ENCODE measurements at places on chromosomes 7 and 10.

DNA sequence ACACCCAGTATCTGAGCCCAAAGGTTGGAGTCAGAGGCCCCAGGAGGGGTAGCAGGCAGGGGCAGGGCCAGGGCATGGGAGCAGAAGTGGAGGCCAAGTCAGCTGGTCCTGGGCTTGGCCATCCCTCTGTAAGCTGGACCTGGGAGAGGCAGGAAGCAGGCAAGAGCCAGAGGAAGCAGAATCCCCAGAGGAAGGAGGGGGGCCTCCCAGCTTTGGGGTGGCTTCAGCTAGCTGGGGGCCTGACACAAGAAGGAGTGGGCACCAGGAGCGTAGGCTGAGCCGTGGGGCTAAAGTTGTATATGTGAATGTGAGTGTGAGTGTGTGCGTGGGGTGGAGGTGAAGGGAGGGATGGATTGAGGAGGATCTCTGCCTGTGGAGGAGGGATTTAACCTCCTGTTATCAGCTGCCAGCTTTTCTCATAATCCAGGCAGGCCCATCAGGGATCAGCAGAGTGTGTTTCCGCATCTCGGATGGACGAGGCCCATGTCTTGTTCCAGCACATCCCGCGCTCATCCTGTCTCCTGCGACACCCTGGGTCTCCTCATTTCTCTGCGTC, 54.0 kb downstream of the NEURL1 start:
- no peak for DNase-seq

- peak; percentile 82 for DNase-seq
Observed at GRCh38 chr10:33005322-33006301, 47.6 kb upstream of the ITGB1 start.

- no peak for DNase-seq
Observed at GRCh38 chr7:120056227-120056626, 216.7 kb upstream of the KCND2 start.

- no peak for DNase-seq
Observed at GRCh38 chr10:110156046-110156445, 51.4 kb upstream of the MXI1 start.

DNA sequence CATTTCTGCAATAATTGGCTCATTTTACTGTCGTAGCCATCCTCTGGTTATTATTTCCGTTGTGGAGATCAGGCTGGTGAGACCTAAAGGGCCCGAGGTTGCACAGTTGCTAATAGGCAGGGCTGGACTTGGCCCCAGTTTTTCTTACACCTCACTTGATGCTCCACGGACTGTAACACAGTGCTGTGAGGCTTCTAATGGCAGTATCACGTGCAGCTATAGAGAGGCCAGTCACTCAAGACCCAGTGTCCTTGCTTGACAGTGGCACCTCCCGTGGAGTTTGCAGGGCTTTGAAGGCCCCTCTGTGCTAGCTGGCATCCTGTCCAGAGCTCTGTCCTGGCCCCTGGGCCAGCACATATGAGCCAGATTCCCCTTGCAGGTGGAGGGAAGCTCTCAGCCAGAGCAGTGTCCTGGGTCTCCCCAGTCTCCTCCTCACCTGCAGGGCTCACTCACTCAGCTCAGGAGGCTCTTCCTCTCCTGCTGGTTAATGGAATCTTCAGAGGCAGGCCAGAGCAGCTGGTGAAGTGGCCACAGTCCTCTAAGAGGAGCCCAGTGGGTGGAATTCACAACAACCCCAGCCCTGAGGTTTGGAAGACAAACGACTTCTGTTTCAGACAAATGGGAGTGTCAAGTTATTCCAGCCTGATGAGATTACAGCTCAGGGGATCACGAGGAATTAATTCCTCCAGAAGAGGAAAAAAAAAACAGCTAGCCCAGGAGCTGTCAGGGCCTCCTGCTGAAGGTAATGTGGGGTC, 114.2 kb upstream of the FAM180A start:
- no peak for DNase-seq

GRCh38 chr7:107968449-107968848, 34.5 kb downstream of the LAMB1 start:
- DNase-seq: no peak

DNA sequence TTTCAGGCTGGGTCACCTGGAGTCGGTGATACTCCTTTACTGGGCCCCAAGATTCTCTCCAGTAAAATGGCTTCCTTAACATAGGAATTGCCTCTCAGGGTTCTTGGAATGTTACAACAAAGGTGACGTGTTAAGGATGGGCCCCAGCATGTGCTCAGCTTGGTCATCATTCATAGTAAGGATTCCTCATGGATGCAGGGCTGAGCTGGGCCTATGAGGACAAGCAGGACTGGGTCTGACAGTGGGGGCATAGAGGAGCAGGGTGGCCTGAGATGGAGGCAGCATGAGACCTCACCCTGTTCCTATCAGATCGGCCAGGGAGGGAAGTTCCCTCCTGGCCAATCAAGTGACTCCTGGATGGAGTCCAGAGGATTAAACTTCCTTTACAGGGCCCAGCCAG, 12.8 kb upstream of the MBL2 start:
- no peak for DNase-seq

DNA sequence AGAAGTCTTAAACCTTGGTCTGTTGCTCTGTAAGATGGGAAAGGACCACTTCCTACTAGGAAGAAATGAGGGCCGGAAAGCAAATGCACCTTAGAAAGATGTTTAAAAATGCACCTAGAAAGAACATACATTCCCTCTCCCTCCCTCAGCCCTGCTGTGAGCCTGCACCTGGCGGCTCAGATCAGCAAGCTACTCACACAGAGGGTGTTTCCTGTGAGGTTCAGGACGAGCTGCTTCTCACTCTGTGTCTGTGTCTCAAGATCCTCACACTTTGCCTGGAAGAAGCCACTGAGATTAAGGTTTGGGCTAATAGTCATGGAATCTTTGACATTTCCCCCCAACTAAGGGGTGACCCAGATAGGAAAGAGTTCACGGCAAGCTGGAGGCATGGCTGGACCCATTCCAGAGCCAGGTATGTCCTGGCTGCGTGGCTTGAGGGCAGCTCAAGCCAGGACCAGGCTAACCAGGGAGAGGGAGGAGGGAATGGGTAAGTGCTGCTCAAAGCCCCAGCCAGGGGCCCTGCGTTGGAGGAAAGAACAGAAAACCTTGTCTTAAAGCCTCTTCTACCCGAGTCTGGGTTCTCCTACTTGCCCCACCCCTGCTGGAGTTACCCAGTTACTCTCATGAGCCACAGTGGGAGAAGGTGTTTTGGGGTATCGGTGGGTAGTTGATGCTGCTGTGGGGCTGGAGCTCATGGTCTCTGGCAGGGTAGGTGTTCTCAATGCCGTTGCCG, 47.5 kb downstream of the PODXL start:
- no peak for DNase-seq

All from activated effector memory CD4-positive, alpha-beta T cell treated with anti-CD3 and anti-CD28 coated beads, Interleukin-2, amount 50 U/mL, for 16 hours (primary cell).